RPMI8226 (cell line): ENCODE measurements at places on chromosomes 3 and 15.
A peak's percentile ranks its signal among the peaks of the same experiment; 100 is the strongest.

GRCh38 chr3:20424086-20424485, 238.1 kb upstream of the SGO1 start:
- no peak for DNase-seq

GRCh38 chr3:149382101-149382467, 4.6 kb upstream of the TM4SF1 start:
- no peak for DNase-seq

- no peak for DNase-seq
These were observed 264.0 kb upstream of the NSMCE3 start for GRCh38 chr15:29533647-29534046.

GRCh38 chr3:131147534-131147933, 120.9 kb downstream of the NEK11 start:
- no peak for DNase-seq

GRCh38 chr15:78811124-78811824, at the start of gene ADAMTS7:
ADAMTS7 (minus strand) TSS chr15:78811464; CDS start chr15:78811220, 244 bp downstream.
- DNase-seq = peak; percentile 83

DNA sequence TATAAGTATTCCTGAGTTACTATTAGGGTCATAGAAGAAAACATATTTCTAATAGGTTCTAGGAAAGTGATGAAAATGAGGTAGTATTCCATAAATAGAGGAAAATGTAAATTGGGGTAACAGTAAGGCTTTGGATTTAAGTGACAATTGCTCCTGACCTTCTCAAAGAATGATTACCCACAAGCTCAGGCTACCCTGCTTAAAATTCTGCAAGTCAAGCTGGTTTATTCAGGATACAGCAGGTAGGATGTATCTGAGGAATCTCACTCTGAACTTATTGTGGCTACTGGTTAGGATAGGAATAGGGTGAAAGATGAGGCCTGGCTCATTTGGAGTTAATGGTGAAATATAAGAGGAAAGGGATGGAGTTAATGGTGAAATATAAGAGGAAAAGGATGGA, 67.7 kb downstream of the CD200R1L start:
- DNase-seq = no peak

GRCh38 chr15:52653431-52653964, 25.7 kb downstream of the ATOSA start:
- DNase-seq = no peak

DNA sequence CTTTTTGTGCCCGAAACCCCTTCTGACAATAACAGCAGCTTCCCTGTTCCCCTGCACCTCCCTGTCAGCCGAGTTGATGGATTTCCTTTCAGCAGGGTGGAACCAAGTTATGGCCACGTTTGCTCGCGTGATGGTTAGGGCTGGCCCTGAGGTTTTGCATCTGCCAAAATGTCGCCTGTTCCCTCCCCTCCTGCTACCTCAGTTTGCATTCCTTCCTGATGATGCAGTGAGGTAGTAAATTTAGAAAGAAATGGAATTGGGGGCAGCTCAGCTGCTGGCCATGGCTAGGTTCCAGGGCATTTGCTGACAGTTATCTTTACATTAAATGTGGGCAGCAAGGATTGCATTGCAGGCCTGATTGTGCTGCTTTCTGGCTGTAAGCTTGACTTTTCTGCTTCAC, 13.2 kb downstream of the LIMD1 start:
- DNase-seq = no peak

DNA sequence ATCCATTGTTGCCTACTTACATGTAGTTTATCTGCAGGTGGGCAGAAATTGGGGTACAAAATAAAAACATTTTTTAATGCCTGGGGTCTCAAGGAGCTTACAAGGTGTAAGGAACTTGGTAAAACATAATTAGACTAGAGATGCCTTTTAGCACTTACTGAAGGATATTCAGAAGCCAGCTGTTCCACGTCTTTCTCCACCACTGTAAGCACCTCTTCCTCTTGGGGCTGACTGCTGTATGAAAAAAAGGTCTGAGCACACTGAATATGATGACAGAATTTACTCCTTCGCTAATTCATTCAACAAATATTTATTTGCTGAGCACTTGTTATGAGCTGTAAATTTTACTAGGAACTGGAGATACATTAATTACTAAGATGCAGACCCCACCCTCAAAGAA, 539.1 kb downstream of the UNC13C start:
- peak; percentile 59 for DNase-seq

DNA sequence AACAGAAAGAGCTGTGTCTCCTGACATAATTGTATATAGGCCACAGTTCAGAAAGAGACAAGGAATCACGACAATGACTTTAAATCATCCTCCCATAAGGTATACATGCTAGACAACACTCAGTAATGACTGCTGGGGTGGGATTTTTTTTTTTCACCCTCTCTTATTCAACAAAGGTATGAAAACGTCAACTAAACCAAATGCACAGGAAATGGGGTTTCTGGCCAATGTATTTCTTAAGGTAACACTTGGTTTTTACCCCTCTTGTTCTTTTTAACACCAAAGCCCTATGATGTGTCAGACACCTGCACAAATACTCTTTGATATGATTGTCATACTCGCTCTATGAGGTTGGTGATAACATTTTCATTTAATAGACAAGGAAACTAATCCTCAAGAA, 78.3 kb downstream of the MCF2L2 start:
- no peak for DNase-seq

- no peak for DNase-seq
These were observed 4.6 kb downstream of the SETD5 start for GRCh38 chr3:9401986-9402385.

GRCh38 chr3:44734646-44735168, 5.3 kb downstream of the ZNF501 start:
- DNase-seq = no peak

GRCh38 chr3:150300852-150301517, 107.1 kb upstream of the TSC22D2 start:
- DNase-seq = no peak

DNA sequence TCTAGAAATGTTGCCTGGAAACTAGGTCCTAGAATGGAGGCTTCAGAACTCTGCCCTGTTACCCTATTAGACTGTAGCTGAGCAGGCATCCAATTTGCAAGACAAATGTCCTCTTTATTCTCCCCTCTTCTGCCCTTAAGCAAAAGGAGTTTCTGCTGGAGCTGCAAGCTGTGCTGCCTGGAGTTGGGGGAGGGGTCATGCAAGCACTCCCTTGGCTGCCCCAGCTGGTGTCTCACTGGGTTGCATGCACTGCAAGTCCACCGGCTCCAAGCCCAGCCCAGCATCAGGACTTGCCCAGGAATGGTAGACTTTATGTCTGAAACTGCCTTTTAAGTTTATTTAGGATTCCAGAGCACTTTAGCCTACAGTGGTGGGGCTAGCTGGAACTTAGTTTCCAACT, 15.7 kb upstream of the RBP2 start:
- DNase-seq = no peak

DNA sequence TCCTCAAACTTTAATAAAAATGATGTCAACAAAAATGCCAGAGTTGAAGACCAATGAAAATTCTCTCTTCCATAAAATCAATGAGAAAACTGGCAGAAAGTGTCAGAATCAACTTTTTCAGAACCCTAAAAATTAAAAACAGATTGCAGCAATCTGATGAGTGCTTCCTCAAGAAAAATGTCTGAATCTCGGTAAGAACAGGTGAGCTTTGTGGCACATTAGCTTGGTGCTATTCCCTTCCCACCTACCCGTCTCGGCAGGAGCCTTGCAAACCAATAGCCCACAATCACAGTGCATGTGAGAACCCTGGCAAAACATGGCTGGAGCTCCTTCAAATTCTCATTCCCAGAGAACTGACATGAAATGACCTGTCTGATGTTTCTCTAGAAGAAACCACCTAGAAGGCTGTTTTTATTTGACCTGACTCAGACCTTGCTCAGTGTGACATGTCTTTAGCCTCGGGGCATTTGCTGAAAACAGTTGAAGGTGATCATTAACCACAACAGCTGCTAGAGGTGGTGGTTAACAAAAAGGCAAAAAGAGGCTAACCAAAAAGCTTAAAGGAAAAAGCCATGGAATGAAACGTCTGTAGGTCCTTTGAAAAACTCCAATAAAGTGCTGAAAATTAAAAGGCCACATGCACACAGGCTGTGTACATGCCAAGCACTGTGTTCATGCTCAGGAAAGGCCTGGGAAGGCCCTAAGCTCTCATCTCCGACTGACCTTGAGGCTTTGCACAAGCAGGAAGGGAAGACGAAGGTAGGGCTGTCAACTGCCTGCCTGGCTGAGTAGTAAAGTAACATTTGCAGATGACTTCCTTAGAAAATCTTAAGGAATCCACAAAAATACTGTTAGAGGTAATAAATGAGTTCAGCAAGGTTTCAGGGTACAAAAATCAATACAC, 253.0 kb upstream of the NSMCE3 start:
- peak; percentile 51 for DNase-seq

DNA sequence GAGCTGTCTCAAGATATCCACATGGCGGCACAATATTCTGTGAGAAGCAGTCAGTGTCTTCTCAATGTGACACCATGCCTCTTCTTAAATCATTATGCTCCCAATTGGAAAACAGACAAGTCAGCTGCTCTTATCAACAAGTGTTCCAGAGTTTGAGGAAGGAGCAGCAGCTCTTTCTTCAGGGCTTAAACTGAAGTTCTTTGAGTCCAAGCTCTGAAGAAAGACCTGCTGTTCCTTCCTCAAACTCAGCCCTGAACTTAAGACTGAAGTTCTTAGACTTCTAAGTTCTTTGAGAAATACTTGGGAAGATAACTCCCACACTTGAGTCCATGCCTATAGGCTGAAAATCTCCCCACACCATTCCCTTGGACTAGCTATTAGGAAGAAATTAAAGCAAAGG, 43.4 kb downstream of the NPTN start:
- no peak for DNase-seq

DNA sequence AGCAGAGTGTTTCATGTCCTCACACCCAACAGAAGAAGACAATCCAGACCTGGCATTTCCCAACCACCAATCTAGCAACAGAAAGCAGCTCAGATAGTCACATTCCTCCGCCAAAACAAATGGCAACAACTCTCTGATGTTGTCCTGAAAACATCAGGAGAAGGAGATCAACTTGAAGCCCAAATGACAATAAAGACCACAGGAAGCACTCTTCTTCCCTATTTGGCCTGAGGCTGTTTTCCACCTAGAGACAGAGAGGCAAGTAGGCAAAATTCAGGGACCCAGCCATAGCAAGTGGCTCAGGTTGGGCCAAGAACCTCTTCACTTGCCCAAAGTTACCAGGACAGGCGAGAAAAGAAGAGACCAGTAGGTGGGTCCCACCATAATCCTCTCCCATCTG, 35.0 kb downstream of the ZNF148 start:
- DNase-seq = no peak
